ENCODE measurements at places on chromosomes 1 and 21. TPM values are rescaled to one million over a fixed set of nuclear protein-coding genes. Genes with fewer than 3 reads are reported as not detected.

DNA sequence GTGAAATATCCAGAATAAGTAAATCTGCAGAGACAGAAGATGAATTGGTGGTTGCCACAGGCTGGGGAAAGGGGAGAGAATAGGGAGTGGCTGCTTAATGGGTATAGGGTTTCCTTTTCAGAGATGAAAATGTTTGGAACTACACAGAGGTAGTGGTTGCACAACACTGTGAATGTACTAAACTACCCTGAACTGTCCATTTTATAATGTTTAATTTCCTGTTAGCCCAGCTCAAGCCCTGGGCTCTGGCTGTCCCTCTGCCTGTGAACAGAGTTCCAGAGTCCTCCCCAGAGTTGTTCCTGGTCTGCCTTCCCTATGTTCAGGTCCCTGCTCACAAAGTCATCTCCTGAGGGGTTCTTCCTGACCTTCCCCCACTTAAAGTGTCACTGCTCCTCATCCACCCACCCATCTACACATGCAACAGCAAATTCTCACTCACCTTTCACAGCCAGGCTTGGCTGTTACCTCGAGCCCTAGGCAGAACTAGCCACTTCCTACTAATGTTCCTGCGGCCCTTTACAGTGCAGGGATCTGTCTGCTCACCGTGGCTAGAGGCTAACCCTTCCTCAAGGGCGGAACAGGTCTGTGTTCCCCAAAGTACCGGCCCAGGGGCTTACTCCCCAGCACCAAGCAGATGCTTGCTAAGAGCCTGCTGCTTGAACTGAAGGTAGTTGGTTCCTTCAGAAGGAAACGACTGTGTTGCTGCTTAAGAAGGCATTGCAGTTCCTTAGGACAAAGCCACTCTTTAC, 22.4 kb downstream of the DHCR24 start:
- peaks cover 43% of the 10 kb centered on the region for H3K4me1 ChIP-seq
- no peak for DNase-seq
- H3K27me3 ChIP-seq: no peaks in the 10 kb centered on the region
- H3K27ac ChIP-seq: no peak overlapping the region
- peaks cover 45% of the 10 kb centered on the region for H3K36me3 ChIP-seq

GRCh38 chr1:98201666-98202081, 280.8 kb upstream of the DPYD start:
- H3K27me3 ChIP-seq: no peaks in the 10 kb centered on the region
- DNase-seq: no peak
- H3K4me3 ChIP-seq: no peak overlapping the region
- no peaks in the 10 kb centered on the region for H3K36me3 ChIP-seq
- peaks cover 4% of the 10 kb centered on the region for H3K4me1 ChIP-seq

GRCh38 chr1:86325264-86325663, 70.9 kb downstream of the ODF2L start:
- H3K4me1 ChIP-seq: no peaks in the 10 kb centered on the region
- H3K27ac ChIP-seq: no peak overlapping the region
- no peaks in the 10 kb centered on the region for H3K36me3 ChIP-seq
- H3K4me3 ChIP-seq: no peak overlapping the region
- H3K27me3 ChIP-seq: peaks cover 4% of the 10 kb centered on the region

Gene BSND
- not detected for total RNA-seq

Gene PTPRC
- total RNA-seq: 761 TPM
